ENCODE measurements at places on chromosomes 16 and 17.
A peak's percentile ranks its signal among the peaks of the same experiment; 100 is the strongest.

GRCh38 chr17:29918922-29919856 lies 10.8 kb downstream of the SSH2 start:
- H3K36me3 ChIP-seq, result no peaks in the 10 kb centered on the region
- no peak for DNase-seq
- H3K27me3 ChIP-seq, result no peaks in the 10 kb centered on the region

DNA sequence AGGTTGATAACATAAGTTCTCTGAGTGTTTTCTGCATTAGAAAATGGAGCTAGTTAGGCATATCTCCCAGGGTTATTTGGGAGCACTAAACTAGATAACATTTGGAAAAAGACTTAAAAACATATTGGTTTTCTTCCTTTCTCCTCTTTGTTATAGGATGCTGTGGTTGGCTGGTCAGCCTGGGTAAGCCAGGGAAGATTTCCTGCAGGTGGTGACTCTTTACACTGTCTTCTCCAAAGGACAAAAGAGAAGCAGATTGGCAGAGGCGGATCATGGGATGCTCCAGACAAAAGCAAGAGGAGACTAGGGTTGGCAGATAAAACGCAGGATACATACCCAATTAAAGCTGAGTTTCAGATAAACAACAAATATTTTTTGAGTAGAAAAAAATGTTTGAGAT lies 6.2 kb upstream of the CRYBA1 start:
- peaks cover 10% of the 10 kb centered on the region for H3K4me1 ChIP-seq
- H3K27ac ChIP-seq, result no peak overlapping the region
- no peak overlapping the region for H3K4me3 ChIP-seq
- H3K27me3 ChIP-seq, result no peaks in the 10 kb centered on the region
- DNase-seq, result no peak
- H3K36me3 ChIP-seq, result no peaks in the 10 kb centered on the region

DNA sequence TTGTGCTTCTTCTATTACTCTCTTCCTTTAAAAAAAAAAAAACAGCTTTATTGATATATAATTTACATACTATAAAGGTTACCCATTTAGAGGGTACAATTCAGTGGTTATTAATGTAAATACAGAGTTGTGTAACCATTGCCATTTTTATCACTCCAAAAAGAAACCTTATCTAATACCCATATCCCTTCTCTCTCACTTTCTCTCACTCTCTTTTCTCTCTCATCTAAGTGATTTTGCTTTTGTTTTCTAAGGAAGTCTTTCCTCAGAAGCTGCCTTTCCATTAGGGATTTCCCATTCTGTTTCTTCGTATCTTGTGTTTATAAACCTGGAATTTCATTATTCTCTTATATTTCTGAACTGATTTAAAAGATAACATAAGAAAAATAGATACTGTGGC lies 55.5 kb downstream of the NFAT5 start:
- H3K27me3 ChIP-seq, result no peaks in the 10 kb centered on the region
- H3K4me3 ChIP-seq, result no peak overlapping the region
- no peaks in the 10 kb centered on the region for H3K4me1 ChIP-seq
- no peak for DNase-seq

- H3K36me3 ChIP-seq, result no peaks in the 10 kb centered on the region
- H3K27me3 ChIP-seq, result no peaks in the 10 kb centered on the region
- H3K4me3 ChIP-seq, result no peak overlapping the region
- no peaks in the 10 kb centered on the region for H3K4me1 ChIP-seq
- no peak overlapping the region for H3K27ac ChIP-seq
- no peak for DNase-seq
These were observed 377.7 kb upstream of the MAF start for GRCh38 chr16:79977940-79978836.

DNA sequence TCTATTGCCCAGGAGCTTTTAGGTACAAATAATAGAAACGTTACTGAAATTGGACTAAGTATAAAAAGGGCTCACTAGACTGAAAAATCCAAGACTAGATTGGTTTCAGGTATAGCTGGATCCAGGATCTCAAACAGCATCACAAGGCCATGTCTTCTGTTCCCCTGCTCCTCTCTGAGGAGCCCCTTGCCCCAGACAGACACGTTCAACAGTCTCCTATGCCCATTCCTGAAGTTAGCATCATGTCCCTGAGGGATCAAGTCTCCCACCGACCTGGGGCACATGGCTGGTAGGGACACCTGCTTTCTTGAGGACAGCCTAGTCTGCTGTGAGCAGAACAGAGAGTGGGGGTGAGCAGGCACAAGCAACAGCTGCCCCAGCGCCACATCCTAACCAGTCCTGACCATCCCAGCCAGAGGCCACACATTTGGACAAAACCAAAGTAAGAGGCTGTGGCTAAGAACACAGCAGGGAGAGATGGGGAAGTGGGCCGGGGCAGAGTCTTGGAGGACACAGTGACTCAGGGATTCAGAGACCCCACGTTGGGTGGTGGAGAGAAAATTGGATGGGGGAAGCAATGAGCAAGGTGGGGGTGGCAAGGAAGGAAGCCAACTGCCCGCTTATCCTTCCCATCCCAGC lies 10.5 kb upstream of the MMP2 start:
- no peaks in the 10 kb centered on the region for H3K4me1 ChIP-seq
- no peak for DNase-seq
- H3K4me3 ChIP-seq, result no peak overlapping the region
- no peaks in the 10 kb centered on the region for H3K36me3 ChIP-seq
- H3K27me3 ChIP-seq, result no peaks in the 10 kb centered on the region

- H3K27me3 ChIP-seq, result no peaks in the 10 kb centered on the region
- H3K27ac ChIP-seq, result peak overlapping the region; percentile 6
- no peak overlapping the region for H3K4me3 ChIP-seq
- DNase-seq, result peak; percentile 22
- H3K4me1 ChIP-seq, result no peaks in the 10 kb centered on the region
These were observed 16.2 kb upstream of the MRC2 start for GRCh38 chr17:62611292-62611691.

DNA sequence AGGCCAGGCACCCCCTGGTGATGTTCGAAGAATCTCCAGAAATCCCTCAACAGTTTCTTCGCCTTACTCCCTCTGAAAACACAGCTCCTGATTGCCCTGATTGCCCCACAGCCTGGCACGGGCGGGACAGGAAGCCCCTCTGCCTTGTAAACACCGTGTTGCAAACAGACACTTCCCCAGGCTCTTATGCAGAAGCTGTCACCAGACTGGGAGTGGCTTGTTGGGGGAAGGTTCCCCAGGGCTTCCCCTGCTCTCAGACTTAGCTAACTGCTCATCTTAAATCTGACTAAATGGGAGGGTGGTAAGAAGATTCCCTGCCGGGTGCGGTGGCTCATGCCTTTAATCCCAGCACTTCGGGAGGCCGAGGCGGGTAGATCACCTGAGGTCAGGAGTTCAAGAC lies 11.2 kb downstream of the PIK3R5 start:
- peak; percentile 71 for DNase-seq
- no peaks in the 10 kb centered on the region for H3K4me1 ChIP-seq
- no peaks in the 10 kb centered on the region for H3K27me3 ChIP-seq
- peak overlapping the region; percentile 40 for H3K27ac ChIP-seq

- H3K27me3 ChIP-seq, result no peaks in the 10 kb centered on the region
- no peak overlapping the region for H3K27ac ChIP-seq
- no peaks in the 10 kb centered on the region for H3K36me3 ChIP-seq
These were observed 414.6 kb upstream of the GOT2 start for GRCh38 chr16:59148769-59149155.

- DNase-seq, result peak; percentile 87
- no peak overlapping the region for H3K4me3 ChIP-seq
- H3K27ac ChIP-seq, result no peak overlapping the region
- no peaks in the 10 kb centered on the region for H3K36me3 ChIP-seq
- H3K27me3 ChIP-seq, result no peaks in the 10 kb centered on the region
These were observed 17.1 kb downstream of the TRAF4 start for GRCh38 chr17:28760601-28761562.

GRCh38 chr17:36629252-36629847 lies 28.0 kb downstream of the MRM1 start:
- H3K27ac ChIP-seq, result no peak overlapping the region
- H3K27me3 ChIP-seq, result no peaks in the 10 kb centered on the region
- H3K4me1 ChIP-seq, result no peaks in the 10 kb centered on the region
- H3K4me3 ChIP-seq, result no peak overlapping the region
- H3K36me3 ChIP-seq, result no peaks in the 10 kb centered on the region
- DNase-seq, result peak; percentile 75

DNA sequence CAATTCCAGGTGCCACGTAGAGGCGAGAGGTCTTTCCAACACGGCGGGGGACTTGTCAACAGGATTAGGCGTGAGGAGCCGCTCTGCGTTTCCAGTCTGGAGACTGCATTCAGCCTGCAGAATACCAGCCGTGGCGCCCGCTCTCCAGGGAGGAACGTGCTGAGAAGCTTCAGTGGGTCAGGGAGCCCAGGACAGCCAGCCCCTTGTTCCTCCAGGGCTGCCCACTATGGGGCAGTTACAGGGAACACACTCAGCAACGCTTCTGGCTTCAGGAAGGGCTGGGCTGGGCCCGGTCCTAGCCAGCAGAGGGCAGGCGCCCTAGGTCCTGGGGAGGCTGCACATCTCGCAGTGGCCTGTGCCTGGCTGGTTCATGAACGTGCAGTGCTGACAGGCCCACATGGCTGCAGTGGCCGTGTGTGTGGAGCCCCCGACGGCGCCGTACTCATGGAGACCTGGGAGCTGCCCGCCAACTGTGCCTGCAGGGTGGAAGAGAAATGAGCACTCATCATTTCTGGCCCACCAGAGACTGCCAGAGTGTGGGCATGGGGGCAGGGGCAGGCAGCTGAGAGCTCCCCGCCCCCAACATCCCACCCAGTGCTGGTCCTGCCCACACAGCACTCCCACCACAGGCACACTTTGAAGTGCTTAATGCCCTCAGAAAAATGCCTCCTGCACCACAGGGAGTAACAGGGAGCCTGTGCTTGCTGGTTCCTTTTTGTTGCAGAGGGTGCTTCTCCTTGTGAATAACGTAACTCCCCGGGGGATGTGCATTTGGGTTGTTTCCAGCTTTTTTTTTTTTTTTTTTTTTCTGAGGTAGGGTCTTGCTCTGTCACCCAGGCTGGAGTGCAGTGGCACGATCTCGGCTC lies 7.0 kb upstream of the FAAP100 start:
- no peak overlapping the region for H3K27ac ChIP-seq
- no peak overlapping the region for H3K4me3 ChIP-seq
- no peaks in the 10 kb centered on the region for H3K27me3 ChIP-seq
- DNase-seq, result no peak
- H3K4me1 ChIP-seq, result no peaks in the 10 kb centered on the region

DNA sequence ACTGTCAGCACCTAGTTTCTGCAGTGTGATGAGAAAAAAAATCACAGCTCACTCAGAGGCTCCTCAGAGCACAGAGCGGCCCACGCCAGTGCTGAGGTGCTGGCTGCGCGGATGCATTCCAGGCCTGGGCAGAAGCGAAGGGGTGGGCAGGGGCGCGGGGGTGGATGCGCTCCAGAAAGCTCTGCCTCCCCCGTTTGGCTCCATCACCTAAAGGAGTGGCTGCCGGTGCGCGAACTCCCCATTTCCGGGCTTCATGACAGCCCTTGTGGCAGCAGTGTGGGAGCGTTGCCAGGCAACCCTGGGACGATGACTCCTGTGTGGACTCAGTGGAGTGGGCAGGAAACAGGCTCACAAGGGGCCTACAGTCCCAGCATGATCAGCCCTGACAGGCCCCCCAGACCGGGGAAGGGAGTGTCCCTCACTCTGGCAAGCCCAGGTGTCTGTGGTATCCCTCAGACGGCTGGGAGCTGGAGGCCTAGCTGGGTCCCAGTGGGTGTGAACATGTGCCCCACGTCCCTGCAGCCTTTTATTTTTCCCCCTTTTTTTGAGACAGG lies 32.8 kb upstream of the NUDT16L1 start:
- no peak overlapping the region for H3K27ac ChIP-seq
- H3K4me3 ChIP-seq, result no peak overlapping the region
- H3K36me3 ChIP-seq, result no peaks in the 10 kb centered on the region
- H3K27me3 ChIP-seq, result no peaks in the 10 kb centered on the region
- H3K4me1 ChIP-seq, result peaks cover 38% of the 10 kb centered on the region

GRCh38 chr16:47058295-47059086 lies 85.0 kb upstream of the DNAJA2 start:
- H3K4me1 ChIP-seq, result no peaks in the 10 kb centered on the region
- peak; percentile 70 for DNase-seq
- H3K27ac ChIP-seq, result no peak overlapping the region
- H3K36me3 ChIP-seq, result no peaks in the 10 kb centered on the region

- H3K36me3 ChIP-seq, result no peaks in the 10 kb centered on the region
- H3K27ac ChIP-seq, result no peak overlapping the region
- no peaks in the 10 kb centered on the region for H3K27me3 ChIP-seq
- H3K4me1 ChIP-seq, result no peaks in the 10 kb centered on the region
- DNase-seq, result no peak
- no peak overlapping the region for H3K4me3 ChIP-seq
These were observed 104.2 kb downstream of the SNX11 start for GRCh38 chr17:48211787-48212186.

DNA sequence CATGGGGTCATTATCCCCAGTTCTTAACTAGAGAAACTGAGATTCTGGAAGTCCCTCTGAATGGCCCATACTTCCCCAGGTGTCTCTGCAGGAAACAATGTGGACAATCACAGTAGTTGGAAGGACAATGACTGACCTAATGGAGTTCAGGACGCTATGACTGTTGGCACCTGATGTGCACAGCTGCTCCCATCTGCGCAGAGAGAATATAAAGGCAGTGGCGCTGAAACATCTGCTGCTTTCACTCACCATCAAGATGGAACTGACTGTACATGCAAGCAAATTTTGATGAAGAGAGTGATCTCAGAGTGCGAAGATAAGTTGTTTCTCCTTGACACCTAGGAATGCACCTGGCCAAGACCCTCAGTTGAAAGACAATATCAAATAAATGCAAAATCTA lies 395.7 kb upstream of the ASIC2 start:
- DNase-seq, result no peak
- H3K27ac ChIP-seq, result no peak overlapping the region
- H3K4me3 ChIP-seq, result no peak overlapping the region
- H3K27me3 ChIP-seq, result no peaks in the 10 kb centered on the region
- no peaks in the 10 kb centered on the region for H3K36me3 ChIP-seq

DNA sequence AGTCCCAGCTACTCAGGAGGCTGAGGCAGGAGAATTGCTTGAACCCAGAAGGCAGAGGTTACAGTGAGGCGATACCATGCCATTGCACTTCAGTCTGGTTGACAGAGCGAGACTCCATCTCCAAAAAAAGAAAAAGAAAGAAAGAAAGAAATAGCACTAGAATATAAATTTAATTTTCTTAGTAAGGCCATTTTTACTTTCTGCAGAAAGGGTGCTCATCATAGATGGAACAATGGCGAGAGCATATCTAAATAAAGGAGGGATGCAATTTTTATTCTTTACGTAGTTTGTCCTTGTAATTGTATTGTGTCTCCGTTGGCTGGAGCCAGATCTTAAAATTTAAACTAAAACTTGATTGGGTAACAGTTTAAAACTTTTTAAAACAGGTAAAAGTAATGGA lies 85.6 kb upstream of the RPRML start:
- H3K4me3 ChIP-seq, result no peak overlapping the region
- DNase-seq, result no peak

GRCh38 chr16:83747936-83748335 lies 59.8 kb upstream of the HSBP1 start:
- H3K36me3 ChIP-seq, result no peaks in the 10 kb centered on the region
- no peaks in the 10 kb centered on the region for H3K4me1 ChIP-seq
- H3K4me3 ChIP-seq, result no peak overlapping the region
- DNase-seq, result no peak
- H3K27me3 ChIP-seq, result no peaks in the 10 kb centered on the region
